ENCODE measurements at places on chromosomes 12 and 14.
A peak's percentile ranks its signal among the peaks of the same experiment; 100 is the strongest.

- no peaks in the 10 kb centered on the region for H3K36me3 ChIP-seq
- no peaks in the 10 kb centered on the region for H3K4me1 ChIP-seq
- no peak overlapping the region for H3K27ac ChIP-seq
- DNase-seq, result no peak
Measured at GRCh38 chr14:29165431-29165830, 398.8 kb downstream of the FOXG1 start.

DNA sequence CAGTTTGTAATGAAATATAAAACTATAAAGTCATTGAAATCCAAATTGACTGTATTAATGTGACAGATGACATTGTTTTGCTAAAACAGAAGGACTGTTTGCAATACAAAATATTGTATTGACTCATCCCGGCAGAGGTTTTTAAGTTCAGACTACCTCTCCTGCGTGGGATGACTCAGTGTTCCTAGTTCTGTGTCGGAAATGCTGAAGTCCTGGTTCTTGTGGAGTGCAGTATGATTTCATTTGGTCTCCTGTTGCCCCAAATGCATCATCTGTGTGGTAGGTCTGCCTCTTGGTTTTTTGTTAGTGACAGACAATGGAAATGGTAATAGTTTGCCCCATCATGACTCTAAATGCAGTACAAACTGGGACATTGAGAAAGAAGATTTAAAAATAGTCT is 27.8 kb downstream of the PELI2 start:
- no peaks in the 10 kb centered on the region for H3K36me3 ChIP-seq
- peaks cover 5% of the 10 kb centered on the region for H3K4me1 ChIP-seq
- DNase-seq, result no peak
- H3K27ac ChIP-seq, result no peak overlapping the region
- H3K4me3 ChIP-seq, result no peak overlapping the region

GRCh38 chr14:37594238-37594970 is 645 bp downstream of the FOXA1 start:
- no peak overlapping the region for H3K27ac ChIP-seq
- peaks cover 4% of the 10 kb centered on the region for H3K4me1 ChIP-seq
- H3K36me3 ChIP-seq, result no peaks in the 10 kb centered on the region
- peak overlapping the region; percentile 62 for H3K4me3 ChIP-seq
- DNase-seq, result peak; percentile 80

DNA sequence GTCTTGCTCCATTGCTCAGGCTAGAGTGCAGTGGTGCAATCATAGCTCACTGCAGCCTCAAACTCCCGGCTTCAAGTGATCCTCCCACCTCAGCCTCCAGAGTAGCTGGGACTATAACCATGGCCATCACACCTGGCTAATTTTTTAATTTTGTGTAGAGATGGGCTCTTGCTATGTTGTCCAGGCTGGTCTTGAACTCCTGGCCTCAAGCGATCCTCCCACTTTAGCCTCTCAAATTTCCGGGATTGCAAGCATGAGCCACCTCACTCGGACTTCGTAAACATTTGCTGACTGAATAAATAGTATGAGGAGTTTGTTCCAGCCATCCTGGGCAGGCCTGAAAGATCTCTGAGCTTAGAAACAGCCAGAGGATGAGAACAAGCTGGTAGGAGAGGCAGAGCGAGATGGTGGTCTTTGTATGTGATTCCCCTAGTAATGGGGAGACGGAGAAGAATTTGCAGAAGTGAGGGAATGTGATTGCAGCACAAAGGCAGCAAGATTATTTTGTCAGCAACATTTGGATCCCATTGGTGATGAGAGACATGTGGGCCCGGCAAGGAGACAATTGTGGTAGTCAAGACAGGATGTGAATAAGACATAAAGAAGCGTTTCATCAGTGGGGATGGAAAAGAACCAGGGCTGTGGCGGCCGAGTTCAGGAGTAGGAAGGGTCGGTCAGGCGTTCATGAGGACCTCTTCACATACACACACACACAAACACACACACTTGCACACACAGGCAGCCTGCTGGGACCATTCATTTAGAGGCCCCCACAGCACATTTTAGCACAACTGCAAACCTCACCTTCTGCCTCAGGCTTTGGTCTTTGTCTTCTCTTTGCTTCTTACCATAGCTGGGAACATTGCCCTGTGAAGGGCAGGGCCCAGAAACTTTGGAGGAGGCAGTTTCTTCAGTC is 155.5 kb downstream of the ZFP36L1 start:
- H3K27ac ChIP-seq, result no peak overlapping the region
- H3K4me1 ChIP-seq, result peaks cover 7% of the 10 kb centered on the region
- H3K27me3 ChIP-seq, result no peaks in the 10 kb centered on the region
- no peak for DNase-seq

GRCh38 chr12:117885211-117885610 is 83.6 kb downstream of the KSR2 start:
- no peaks in the 10 kb centered on the region for H3K36me3 ChIP-seq
- no peak for DNase-seq
- H3K27ac ChIP-seq, result no peak overlapping the region
- H3K4me1 ChIP-seq, result no peaks in the 10 kb centered on the region

- H3K36me3 ChIP-seq, result no peaks in the 10 kb centered on the region
- H3K4me1 ChIP-seq, result no peaks in the 10 kb centered on the region
- DNase-seq, result no peak
- no peak overlapping the region for H3K4me3 ChIP-seq
Measured at GRCh38 chr12:76422154-76422542, 73.9 kb upstream of the BBS10 start.

DNA sequence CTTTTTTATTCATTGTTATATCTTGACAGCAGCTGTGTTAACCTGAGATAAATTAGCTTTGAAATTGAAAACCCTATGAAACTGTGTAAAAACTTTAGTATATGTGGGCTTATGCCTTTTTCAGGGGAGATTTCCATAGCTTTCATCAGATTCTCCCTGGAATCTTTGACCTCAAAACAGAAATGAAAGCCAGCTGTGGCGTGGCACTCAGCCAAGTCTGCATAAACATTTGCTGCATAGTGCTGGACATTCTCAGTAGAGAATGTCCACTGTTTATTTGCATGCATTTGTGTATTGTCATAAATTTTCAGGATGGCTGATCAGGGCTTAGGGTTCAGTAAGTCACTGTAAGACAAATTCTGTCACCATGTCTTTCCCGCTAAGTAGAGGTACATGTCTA is 115.3 kb upstream of the NAP1L1 start:
- H3K36me3 ChIP-seq, result no peaks in the 10 kb centered on the region
- no peaks in the 10 kb centered on the region for H3K4me1 ChIP-seq
- H3K27me3 ChIP-seq, result no peaks in the 10 kb centered on the region
- no peak for DNase-seq
- no peak overlapping the region for H3K4me3 ChIP-seq

DNA sequence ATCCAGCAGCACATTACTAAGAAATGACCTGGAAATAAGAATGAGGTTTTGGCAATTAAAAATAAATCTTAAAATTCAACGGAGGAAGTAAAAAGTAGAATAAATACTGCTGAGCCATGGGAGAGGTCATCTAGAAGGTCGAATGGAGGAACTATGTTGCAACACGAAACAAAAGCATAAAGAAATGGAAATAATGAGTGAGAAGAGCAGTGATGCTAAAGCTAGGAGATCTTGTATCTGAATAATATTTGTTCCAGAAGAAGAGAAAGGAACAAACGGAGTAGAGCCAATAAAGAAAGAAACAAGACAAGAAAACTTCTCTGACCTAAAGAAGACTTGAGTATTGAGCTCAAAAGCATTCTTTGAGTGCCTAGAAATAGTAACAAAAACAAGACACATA is 6.6 kb upstream of the KRT7 start:
- no peaks in the 10 kb centered on the region for H3K36me3 ChIP-seq
- no peak overlapping the region for H3K27ac ChIP-seq
- H3K4me3 ChIP-seq, result no peak overlapping the region
- H3K27me3 ChIP-seq, result no peaks in the 10 kb centered on the region
- peak; percentile 28 for DNase-seq

GRCh38 chr12:90627180-90627896 is 327.6 kb downstream of the CCER1 start:
- no peak overlapping the region for H3K27ac ChIP-seq
- H3K4me3 ChIP-seq, result no peak overlapping the region
- DNase-seq, result peak; percentile 9
- no peaks in the 10 kb centered on the region for H3K4me1 ChIP-seq
- no peaks in the 10 kb centered on the region for H3K36me3 ChIP-seq

GRCh38 chr12:91507754-91508153 is 325.1 kb upstream of the DCN start:
- H3K4me1 ChIP-seq, result peaks cover 3% of the 10 kb centered on the region
- no peak overlapping the region for H3K27ac ChIP-seq
- H3K4me3 ChIP-seq, result no peak overlapping the region

DNA sequence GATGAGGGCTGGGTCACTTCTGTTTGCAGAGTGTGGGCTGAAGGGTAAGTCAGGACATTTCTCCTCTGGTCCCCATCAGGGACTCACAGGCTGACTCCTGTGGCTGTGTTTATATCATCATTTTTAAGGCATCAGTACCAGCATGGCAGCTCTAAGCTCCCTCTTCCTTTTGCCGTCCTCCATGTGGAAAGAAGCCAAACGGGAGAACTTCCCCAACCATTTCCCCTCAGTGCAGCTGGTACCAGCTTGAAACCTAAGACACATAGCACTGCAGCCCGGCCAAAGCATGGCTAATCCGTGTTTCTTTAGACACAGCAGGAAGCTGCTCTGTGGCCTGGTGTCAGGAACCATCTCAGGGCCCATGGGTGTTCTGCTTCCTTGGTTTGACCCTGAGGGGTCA is 31.9 kb upstream of the ATP2A2 start:
- no peaks in the 10 kb centered on the region for H3K27me3 ChIP-seq
- H3K4me1 ChIP-seq, result no peaks in the 10 kb centered on the region
- H3K4me3 ChIP-seq, result no peak overlapping the region
- no peak overlapping the region for H3K27ac ChIP-seq

GRCh38 chr14:104888489-104889374 is 23.7 kb downstream of the CEP170B start:
- peaks cover 13% of the 10 kb centered on the region for H3K36me3 ChIP-seq
- no peak overlapping the region for H3K4me3 ChIP-seq
- DNase-seq, result no peak
- H3K27ac ChIP-seq, result no peak overlapping the region
- no peaks in the 10 kb centered on the region for H3K4me1 ChIP-seq
- H3K27me3 ChIP-seq, result no peaks in the 10 kb centered on the region

DNA sequence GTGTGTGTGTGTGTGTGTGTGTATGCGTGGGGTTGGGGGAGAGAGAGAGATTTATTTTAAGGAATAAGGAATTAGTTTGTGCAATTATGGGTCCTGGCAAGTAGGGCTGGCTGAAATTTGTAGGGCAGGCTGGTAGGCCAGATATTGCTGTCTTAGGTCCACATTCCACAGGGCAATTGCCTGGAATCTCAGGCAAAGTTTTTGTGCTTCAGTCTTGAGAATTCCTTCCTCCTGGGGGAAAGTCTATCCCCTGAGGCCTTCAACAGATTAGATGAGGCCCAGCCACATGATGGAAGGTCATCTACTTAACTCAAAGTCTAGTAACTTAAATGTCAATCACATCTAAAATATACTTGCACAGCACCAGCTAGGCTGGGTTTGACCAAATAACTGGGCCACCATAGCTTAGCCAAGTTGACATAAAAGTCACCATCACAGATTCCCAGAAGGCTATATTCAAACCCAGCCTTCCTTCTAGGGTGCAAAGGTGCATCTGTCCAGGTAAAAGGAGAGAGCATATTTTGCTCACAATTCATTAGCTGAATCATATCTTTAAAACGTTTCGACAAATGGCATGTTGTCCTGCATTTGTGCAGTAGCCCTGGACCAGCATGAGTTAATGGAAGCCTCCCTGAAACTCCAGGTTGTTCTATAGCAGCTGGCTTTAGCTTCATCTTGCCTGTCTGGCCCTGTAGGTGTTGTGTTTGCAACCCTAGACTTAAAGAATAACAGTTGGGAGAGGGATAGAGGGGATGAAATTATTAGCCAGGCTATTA is 63.1 kb downstream of the C14orf132 start:
- H3K27me3 ChIP-seq, result no peaks in the 10 kb centered on the region
- no peak overlapping the region for H3K4me3 ChIP-seq
- no peak overlapping the region for H3K27ac ChIP-seq
- no peaks in the 10 kb centered on the region for H3K4me1 ChIP-seq

DNA sequence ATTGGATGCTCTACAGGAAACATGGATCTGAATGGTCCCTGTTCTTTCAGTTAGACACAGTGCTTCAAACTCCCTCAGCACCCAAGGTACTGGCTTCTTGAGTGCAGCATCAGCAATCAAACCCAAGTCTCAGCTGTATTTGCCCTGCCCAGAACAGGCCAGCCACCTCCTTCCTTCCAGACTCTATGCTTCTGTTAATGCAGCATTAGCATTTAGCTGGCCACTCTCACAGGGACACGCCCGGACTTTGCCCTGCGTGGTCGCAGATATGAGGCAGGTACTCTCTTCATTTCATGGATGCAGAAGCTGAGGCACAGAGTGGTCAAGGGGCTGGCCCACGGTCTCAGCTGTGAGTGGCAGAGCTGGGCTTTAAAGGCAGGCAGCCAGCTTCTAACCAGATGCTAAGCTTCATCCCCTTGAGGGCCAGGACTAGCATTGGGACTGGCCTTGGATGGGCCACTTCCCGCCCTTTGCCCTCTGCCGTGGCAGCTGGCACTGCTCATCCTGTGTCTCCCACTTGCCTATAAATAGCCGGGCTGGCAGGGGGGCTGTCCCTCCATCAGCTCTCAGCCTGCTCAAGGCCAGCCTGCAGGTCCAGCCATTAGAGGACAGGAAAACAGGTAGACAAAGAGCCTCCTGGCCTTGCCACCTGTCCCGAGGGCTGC is 1.5 kb upstream of the SLC25A47 start:
- no peak for DNase-seq
- no peaks in the 10 kb centered on the region for H3K27me3 ChIP-seq
- no peak overlapping the region for H3K27ac ChIP-seq
- H3K4me1 ChIP-seq, result no peaks in the 10 kb centered on the region
- no peak overlapping the region for H3K4me3 ChIP-seq
- no peaks in the 10 kb centered on the region for H3K36me3 ChIP-seq

- H3K27me3 ChIP-seq, result no peaks in the 10 kb centered on the region
- no peak for DNase-seq
- H3K36me3 ChIP-seq, result no peaks in the 10 kb centered on the region
- H3K4me3 ChIP-seq, result no peak overlapping the region
Measured at GRCh38 chr12:75432924-75433323, 42.0 kb downstream of the GLIPR1L2 start.

All from endothelial cell of umbilical vein (primary cell).